ENCODE measurements at places on chromosomes 5 and 9.

DNA sequence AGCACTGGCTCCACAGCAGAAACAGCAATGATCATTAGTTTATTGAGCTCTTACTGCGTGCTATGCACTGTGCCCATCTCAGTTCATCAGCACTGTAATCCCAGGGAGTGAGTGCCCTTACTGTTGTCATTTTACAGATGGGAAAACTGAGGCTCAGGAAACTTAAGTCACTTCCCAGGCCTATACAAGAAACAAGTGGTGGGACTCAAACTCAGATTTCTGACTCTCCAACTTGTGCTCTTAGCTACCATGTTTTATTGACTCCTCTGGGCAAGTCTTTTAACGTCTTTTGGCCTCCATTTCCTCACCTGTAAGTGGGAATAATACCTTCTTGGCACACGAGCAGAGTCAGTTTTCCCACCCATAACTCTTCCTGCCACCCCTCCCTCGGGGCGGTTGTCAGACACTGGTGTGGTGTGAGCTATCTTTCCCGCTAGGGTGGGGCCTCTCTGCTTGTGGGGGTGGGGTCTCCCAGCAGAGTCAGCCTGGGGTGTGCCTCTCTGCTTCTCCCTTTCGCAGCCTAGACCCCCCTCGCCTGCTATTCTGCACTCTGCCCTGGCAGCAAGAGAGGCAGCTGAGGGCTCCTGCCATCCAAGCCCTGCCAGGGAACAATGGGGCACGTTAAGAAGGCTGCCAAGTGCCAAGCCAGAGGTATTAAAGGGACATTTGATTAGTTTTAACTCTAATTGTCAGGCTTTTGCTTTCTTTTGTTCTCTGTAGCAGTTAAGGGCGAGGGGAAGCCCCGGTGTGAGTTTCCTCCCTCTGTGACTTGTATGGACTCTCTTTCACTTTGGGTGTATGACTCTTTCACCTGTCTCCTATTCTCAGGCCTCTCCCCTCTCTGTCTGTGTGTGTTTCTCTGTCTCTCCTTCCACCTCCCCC lies 12.1 kb downstream of the GALNT10 start:
- no peak for DNase-seq

DNA sequence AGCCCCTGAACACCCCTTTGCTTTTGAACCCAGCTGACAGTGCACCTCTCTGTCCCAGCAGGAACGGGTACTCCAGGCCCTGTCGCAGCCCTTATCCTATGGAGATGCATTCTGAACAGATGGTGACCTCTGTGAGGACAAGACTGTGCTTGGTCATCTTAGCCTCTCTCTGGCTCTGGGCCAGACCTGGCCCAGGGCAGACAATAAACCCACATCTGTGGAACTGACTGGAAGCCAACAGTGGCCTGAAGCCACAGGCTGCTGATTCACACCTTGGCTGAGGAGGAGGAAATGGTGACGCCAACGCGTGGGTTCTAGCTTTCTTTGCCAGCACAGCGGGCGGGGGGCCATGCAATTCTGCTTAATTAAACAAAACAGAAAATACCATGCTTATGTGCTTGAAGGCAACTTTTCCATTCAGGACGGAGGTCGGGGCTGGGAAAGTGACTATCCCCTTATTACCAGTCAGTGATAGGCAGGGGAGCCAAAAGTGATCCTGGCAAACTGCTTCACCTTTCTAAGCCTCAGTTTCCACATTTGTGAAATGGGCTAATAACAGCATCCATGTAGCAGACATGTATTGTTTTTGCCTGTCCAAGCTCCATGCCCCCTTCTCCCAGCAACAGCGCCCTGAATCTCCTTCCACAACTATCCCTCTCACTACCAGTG lies 10.8 kb downstream of the SH3PXD2B start:
- DNase-seq: no peak

DNA sequence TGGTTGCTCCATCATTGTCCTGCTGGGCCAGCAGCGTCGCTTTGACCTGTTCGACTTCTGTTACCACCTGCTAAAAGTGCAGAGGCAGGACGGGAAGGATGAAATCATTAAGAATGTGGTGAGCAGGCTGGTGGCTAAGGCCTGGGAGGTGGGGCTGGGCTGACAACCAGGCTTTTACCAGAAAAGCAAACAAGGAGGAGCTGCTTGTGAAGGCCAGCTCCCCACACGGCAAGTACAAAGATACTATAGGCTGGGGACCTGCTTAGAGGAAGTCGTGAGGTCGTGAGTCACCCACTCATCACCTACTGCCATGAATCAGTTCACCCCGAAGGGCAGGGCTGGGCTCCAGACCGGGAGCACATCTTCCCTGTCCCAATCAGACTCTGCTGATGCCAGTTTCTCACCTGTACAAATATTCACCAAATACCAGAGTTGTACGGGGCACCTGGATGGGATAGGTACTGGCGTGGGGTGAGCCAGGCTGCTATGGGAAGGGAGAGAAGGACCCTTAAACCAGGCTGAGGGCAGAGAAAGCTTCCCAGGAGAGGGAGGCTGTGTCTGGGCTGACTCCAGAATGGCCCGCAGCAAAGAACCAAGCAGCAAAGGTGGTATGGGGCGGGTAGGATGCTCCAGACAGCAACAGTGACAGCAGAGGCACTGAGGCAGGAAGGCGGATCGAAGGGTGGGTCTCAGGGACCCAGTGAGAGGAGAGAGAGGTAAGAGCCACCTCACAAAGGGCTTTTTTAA lies 69.3 kb upstream of the NIPAL4 start:
- no peak for DNase-seq

DNA sequence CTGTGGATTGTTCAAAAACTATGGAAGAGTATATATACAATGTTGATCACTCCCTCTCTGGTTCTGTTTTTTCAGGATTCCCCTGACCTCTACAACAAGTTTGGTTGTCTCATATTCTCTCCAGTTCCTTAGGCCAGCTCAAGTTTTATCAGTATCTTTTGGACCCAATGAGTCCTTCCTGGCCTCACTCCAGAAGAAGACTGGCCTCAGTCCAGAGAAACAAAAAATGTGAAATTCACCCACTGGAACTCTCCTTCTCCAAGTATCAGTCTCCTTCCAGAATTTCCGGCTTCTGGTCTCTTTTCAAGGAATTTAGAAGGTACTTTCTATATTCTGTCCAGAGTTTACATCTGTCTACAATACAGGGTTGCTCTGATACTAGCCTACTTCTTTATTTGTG lies 537.8 kb upstream of the FTMT start:
- no peak for DNase-seq

DNA sequence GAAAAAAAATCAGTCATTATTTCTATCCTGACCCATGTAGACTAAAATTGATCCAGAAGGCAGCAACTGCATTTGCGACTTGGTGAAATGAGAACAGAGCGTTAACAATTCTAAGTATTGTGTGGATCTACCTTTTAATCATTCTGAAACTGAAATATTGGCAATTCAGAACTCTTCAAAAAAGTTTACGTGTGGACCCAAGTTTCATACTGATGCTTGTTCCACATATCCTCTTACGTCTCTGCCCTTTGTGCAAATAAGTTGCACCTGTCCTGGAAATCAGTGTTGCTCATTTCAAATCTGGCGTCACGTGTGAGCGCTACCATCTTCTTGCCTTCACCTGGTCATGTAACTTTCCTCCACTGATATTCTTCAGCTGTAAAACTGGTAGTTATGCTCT lies 74.7 kb downstream of the NTRK2 start:
- DNase-seq: no peak

DNA sequence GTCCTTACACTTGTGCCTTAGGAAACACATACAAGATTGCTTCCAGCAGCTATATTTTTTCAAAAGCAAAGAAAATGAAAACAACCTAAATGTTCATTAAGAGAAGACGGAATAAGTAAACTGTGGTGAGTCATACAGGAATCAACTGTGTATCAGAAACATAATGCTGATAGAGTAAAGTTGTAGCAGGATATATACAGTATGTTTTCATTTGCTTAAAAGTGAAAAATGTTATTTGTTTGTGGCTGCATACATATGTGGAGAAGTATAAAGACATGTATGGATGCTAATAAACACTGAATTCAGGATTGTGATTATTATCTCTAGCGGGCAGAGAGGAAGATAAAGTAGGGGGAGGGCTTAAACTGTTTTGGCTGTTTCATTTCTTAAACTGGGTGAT lies 8.3 kb downstream of the DCTN4 start:
- DNase-seq: no peak

GRCh38 chr9:90998573-90998972 lies 197.0 kb downstream of the SYK start:
- no peak for DNase-seq

- DNase-seq: no peak
Observed at GRCh38 chr9:114249424-114250234, 73.3 kb upstream of the ORM1 start.

DNA sequence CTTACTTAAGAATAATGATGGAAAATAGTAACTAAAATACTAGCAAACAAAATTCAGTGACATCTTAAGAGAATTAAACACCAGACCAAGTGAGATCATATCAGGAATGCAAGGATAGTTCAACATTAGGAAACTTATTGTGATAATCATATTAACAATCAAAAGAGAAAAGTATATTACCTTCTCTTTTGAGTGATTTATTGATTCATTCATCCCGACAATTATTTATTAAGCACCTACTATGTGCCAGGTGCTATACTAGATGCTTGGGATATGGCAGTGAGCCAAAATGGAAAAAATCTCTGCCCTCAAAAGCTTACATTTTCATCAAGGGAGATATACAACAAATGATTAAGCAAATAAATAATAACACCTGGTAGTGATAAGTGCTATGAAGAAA lies 23.7 kb upstream of the PURA start:
- DNase-seq: no peak

DNA sequence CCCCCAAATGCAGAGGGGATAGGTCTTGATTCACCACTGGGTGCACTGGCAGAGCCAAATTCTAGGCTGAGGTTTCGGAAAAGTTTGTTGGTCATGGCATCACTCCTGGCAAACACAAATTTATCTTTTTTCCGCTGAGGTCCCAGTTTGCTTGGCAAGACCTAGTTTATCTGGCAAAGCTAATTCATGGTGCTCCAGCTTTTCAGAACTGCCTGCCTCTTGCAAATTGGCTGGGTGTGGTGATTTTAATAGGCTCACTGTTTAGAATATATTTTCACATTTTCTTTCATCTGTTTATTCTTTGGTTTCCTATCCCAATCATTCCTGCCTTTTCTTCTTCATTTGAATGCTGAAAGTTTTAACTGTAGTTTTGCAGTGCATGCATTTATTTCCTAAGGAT lies 50.5 kb upstream of the MAMDC2 start:
- DNase-seq: no peak

DNA sequence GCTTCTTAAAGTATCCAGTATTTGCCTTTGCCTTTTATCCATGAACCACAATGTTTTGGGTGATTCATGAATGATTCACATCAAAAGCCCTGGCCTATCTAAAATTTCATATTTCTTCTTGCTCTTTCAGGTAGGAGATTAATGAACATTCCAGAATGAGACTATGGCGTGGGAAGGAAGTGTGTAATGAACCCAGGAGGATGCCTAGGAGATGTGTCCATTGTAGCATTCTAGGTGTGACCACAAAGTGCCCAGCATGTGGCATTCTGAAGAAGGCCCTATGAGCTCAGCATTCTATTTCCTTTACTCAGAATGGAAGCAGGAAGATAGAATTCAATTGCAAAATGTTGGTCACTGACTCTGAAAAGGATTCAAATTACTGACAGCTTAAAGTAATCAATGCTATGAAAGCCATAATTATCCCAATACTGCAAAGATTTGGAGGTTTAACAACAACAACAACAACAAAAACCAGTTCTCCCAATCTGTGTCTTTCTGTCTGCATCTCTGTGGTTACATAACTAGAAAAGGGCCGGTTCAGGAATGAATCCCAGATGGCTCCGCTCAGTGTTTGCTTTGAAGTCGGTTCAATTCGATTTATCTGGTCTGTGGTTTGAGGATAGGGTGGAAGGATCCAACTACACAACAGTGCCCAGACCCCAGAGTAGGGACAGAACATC lies 126.7 kb downstream of the FOXD1 start:
- DNase-seq: peak; percentile 49

DNA sequence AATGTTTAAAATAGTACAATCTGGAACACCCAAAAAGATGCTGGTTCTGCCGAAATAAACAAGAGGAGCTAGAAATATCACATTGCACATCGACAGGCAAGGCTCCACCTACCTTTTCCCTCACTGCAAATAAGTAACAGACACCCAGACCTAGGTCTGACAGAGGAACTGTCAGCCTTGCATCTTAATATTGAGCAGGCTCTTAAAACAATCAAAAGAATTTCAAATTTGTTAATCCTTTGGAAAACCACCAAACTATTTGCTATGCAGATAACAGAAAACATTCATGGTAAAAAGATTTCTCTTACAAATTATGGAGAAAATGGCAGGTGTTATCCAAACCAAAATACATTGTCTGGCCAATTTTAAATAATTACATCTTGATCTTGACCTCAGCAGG lies 71.3 kb downstream of the FRMD3 start:
- no peak for DNase-seq

GRCh38 chr9:123316053-123316718 lies 39.8 kb upstream of the CRB2 start:
- DNase-seq: no peak

DNA sequence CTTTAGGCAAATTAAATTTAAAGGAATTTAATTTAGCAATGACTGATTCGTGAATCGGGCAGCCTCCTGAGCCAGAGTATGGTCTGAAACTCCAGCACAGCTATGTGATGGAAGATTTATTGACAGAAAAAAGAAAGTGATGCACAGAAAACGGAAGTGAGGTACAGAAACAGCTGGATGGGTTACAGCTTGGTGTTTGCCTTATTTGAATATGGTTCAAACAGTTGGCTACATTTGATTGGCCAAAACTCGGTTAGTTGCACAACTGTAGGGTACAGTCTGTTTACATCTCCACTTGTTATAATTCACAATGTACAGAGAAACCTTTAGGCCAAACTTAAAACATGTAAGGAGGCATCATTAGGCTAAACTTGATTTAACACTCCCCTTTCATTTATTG lies 1716.1 kb upstream of the C9orf72 start:
- no peak for DNase-seq

DNA sequence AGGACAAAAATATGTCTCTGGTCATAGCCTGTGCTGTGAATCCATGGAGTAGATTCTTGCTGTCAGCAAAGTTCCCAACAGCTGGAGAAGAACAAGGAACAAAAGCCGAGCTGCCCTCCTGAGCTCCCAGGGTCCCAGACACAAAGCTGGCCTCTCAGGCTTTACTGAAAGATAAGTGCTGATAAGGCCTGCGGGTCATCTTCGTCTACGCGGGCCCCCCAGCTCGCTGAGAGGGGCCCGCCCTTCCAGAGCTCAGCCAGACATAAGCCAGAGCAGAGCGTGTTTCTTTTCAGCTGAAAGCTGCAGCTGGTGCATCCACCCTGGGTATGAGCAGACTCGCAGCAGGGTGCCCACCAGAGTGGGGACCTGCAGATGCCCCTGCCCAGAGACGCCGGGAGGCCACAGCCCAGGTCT lies 84.7 kb downstream of the HSD17B3 start:
- no peak for DNase-seq

GRCh38 chr9:92671323-92671722 lies 1.4 kb upstream of the IPPK start:
- DNase-seq: no peak

- DNase-seq: no peak
Observed at GRCh38 chr9:95014917-95015316, 288.4 kb downstream of the AOPEP start.

- DNase-seq: peak; percentile 82
Observed at GRCh38 chr5:1827886-1828397, 26.7 kb downstream of the NDUFS6 start.
